ENCODE measurements at places on chromosomes 13 and 19.
A peak's percentile ranks its signal among the peaks of the same experiment; 100 is the strongest.

GRCh38 chr13:85806553-85807175 is 7.4 kb upstream of the SLITRK6 start:
- DNase-seq = peak; percentile 70

DNA sequence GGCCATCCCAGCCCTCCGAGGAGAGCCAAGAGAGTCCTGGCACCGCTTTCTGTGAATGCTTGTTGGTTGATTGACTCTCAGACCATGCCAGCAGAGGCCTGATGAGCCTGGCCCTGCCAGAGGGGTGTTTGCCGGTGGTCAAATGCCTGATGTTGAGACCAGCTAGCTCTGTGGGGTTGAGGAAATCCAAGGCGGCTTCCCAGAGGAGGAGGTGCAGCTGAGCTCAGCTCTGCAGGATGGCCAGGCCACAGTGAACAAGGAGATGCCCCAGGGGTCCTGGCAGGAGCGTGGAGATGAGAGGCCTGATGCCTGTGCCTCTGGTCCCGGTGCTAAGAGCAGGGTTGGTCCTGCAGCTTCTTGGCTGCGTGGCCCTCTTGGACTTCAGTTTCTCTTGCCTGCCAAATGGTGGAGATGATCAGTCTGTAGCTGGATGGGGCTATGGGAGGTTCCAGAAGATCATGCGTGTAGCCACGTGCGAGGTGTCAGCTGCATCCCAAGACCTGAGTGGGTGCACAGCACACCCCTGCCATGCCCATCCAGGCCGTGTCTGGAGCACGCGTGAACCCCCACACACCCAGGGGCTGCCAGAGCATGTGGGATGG is 16.8 kb downstream of the NFIC start:
- no peak for DNase-seq

GRCh38 chr13:94878602-94879165 is 166.3 kb upstream of the SOX21 start:
- no peak for DNase-seq

DNA sequence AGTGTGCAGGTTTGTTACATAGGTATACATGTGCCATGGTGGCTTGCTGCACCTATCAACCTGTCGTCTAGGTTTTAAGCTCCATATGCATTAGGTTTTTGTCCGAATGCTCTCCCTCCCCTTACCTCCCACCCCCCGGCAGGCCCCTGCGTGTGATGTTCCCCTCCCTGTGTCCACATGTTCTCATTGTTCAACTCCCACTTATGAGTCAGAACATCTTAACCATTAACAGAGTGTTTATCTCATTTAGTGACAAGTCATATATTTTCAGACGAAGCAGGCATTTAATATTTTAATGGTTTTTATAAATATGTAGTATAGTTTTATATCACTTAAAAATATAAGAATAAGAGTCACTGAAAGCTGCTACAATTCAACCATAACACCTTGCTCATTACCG is 780.5 kb upstream of the ARGLU1 start:
- no peak for DNase-seq

DNA sequence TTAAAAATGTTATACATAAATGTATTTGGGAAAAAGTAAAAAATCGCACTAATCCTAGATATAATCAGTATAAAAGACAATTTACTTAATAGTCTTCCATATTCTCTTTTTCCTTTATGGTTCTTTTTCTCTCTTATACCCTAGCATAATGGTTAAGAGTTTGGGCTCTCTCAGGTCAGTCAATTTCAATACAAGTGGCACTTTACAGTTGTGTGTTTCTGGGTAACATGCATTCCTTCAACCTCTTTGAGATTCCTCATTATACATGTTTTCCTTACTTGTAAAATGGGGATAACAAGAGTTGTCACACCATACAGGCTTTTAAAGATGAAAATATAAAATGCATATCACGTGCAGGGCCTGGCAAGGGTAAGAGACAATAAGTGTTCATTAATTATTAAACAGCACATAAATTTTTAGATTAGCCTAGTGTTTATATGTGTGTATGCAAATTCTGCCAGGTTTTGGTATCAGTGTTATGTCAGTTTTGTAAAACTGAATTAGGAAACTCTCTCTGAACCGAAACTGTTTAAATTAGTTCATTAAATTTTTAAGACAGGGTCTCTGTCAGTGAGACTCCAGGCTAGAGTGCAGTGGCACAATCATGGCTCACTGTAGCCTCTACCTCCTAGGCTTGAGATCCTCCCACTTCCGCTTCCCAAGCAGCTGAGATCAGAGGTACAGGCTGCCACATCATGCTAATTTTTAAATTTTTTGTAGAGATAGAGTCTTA is 49.8 kb downstream of the ELF1 start:
- peak; percentile 73 for DNase-seq

DNA sequence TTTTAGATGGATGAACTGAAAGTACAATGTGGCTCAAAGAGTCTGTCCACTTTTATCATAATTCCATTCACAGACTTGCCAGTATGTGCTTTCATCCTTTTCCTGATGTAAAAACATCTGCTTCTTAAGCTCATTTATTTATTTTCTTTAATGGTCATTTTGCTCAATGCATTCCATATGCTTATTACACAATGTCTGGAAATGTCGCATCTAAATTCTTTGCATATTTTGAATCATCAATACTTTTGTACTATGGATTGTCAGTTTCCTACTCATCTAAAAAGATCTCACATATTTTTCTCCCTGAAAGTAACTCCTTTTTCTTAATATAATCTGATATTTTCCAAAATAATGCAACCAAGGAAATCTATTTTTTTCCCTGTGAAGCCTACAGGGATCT is 1315.8 kb downstream of the EFNB2 start:
- DNase-seq = no peak

DNA sequence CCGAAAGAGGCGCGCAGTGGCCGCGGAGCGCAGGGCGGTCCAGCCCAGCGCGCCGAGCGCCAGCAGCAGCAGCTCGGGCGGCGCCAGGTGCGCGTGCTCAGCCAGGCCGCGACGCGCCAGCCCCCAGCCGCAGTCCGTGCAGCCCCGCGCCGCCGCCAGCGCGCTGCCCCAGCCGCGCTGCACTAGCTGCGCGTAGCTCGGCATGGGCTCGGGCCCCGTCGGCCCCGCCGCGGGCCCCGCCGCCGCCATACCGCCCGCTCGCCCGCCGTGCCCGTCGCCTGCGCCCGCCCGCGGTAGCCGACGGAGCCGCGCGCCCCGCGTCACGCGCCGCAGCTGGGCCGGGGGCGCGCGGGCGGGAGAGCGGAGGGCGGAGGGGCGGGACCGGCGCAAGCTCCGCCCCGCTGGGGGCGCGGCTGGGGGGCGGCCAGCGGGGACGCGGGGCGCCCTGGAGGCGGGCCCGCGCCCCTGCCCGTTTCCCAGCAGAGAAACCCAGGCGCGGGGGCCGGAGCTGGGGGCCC is at the start of gene CERS1:
Gene CERS1 (minus strand): TSS at position 335 of the 518 bp plus-strand sequence. CDS start 86 bp downstream, at position 249.
- DNase-seq = peak; percentile 47

- DNase-seq = peak; percentile 48
Observed at GRCh38 chr13:77062097-77062496, 35.1 kb upstream of the FBXL3 start.

DNA sequence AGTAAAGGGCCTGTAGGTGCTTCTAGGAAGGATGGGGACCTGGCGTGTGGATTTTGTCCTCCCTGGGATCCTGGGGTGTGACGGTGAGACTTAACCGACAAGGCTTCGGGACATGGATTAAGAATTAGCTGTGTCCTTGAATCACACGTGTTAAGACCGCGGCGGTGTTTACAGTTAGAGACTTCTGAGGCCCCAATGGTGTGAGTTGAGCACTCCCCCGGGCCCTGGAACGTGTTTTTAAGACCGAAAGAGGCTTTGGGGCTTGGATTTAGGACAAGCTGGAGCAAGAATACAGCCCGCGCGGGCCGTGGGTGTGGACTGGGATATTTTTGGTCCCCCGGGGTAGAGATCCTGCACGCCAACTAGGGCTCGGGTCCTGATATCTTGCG is 1.2 kb upstream of the SLC27A1 start:
- no peak for DNase-seq

GRCh38 chr19:43776286-43776685 is 4.5 kb downstream of the KCNN4 start:
- DNase-seq = no peak

DNA sequence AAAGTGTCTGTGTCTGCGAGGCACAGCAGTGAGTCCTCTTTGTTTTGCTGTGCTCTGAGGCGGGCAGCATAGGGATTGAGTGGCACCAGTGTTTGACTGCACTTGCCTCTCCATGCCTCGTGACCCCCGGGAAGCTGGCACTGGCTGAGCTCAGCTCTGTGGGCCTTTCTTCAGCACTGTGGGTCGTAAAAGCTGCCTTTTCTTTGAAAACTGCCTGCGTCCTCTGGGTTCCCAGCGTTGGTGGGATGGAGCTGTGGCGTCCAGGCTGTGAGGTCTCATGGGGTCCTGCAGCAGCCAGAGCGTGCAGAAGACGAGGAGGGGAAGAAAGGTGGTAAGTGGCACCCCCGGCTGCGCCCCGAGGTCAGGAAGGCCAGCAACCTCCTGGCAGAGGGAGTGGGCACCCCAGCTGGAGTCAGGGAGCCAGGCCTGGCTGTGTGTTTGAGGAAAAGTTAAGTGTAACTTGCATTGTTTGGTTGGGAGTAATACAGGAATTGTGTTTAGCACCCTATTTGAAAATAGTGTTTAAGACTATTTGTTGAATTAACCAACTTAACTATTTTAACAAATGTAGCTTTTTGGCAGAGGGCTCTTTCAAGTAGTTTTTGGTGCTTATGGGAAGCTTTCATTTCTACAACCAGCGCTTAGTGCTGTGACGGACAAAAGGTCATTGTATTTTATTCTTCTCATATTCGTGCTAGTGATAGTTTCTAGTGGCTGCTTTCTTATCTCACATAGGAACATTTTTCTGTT is 79.3 kb upstream of the TEX29 start:
- DNase-seq = no peak

DNA sequence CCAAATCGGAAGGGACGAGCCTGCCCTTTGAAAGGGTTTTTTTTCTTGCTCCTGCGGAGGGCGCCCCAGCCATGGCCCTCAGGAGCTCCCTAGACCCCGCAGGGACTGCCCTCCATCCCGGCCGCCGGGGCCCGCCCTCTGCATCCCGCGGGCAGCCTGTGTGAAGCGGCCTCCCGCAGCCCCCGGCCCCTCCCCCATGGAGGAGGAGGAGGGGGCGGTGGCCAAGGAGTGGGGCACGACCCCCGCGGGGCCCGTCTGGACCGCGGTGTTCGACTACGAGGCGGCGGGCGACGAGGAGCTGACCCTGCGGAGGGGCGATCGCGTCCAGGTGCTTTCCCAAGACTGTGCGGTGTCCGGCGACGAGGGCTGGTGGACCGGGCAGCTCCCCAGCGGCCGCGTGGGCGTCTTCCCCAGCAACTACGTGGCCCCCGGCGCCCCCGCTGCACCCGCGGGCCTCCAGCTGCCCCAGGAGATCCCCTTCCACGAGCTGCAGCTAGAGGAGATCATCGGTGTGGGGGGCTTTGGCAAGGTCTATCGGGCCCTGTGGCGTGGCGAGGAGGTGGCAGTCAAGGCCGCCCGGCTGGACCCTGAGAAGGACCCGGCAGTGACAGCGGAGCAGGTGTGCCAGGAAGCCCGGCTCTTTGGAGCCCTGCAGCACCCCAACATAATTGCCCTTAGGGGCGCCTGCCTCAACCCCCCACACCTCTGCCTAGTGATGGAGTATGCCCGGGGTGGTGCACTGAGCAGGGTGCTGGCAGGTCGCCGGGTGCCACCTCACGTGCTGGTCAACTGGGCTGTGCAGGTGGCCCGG is 815 bp downstream of the MAP3K10 start:
- peak; percentile 88 for DNase-seq

DNA sequence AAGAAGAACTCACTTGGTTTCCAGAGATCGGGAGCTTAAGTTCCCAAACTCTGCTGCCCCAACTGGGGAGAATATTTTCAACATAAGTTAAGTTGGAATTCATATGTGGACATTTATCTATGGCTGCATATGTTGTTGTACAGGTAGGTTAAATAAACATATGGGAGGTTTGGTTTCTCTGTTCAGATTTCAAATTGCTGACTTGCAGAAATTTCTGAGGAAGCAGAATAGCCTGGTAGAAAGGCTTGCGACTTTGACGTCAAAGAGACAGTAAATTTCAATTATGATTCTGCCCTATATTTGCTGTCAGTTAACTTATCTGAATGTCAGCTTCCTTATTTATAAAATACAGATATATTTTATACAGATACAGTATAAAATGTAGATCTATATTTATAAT is 40.0 kb upstream of the TPP2 start:
- DNase-seq = no peak

- DNase-seq = no peak
Observed at GRCh38 chr19:10537668-10538067, 6.0 kb upstream of the ATG4D start.

- DNase-seq = no peak
Observed at GRCh38 chr13:45787346-45787745, 64.2 kb downstream of the SIAH3 start.

DNA sequence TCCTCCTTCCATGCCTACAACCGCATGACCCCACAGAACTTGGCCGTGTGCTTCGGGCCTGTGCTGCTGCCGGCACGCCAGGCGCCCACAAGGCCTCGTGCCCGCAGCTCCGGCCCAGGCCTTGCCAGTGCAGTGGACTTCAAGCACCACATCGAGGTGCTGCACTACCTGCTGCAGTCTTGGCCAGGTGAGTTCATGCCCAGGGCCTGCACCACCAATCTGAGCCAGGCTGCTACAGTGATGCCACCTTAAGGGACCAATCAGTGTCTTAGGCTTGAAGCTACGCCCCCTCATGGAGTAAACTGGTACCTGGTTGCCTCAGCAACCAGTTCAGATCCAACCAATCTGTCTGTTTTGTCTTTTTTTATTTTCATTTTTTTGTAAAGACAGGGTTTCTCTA is 5.2 kb downstream of the SYDE1 start:
- no peak for DNase-seq

- no peak for DNase-seq
Observed at GRCh38 chr13:50403311-50403710, 388.1 kb downstream of the KCNRG start.

DNA sequence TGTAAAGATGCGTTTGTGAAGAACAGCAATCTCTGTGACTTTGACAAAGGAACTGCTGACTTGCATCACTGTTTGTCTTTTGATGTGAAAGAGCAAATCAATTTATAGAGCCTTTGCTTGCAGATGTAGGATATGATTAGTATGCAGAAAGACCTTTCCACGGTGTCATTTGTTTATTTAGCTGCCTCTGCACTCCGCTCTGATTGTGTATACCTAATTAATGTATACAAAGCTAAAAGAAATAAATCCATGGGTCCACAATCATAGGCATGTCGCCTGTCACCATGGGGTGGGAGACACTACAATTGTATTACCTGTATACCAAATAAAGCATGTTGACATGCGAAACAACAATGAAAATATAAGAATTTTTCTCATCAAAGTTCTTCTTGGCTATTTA is 410.7 kb downstream of the MZT1 start:
- no peak for DNase-seq

Measured in suppressor macrophage treated with lipopolysaccharide for 1 hour (primary cell).